ENCODE measurements at places on chromosomes 12 and 14. TPM values are rescaled to one million over a fixed set of nuclear protein-coding genes. Genes with fewer than 3 reads are reported as not detected.

Gene APOF
- total RNA-seq = not detected

Gene ACSS3
- 1.9 TPM for total RNA-seq

Gene DDN
- total RNA-seq = 0.10 TPM

Gene USP5
- 103 TPM for total RNA-seq

GRCh38 chr14:36316131-36316530 is 4.3 kb downstream of the MBIP start:
- no peak for DNase-seq

GRCh38 chr12:95608252-95609033 is 57.2 kb upstream of the USP44 start:
- no peak for DNase-seq

GRCh38 chr12:13258717-13259119 is 62.2 kb downstream of the EMP1 start:
- DNase-seq = no peak

DNA sequence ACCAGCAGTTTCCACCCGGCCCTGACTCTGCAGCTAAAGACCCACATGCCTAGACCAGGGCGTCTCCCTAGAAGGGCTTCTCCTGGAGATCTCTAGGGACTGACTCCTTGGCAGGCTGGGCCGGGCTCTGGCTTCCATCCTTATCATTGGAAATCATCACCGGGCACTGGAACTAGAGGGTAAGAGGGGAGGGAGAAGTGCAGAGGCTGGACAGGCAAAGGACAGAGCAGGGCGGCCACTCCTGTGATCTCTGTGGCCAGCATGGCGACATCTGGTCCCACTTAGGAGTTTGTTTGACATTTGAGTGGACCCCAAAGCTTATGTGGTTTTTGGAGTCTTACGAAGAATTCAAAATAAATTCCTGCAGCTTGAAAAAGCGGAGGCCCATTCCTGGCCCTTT is 7.1 kb downstream of the LTBP2 start:
- no peak for DNase-seq

GRCh38 chr14:64953310-64953654 is 10.7 kb upstream of the GPX2 start:
- DNase-seq = no peak

- DNase-seq = no peak
Measured at GRCh38 chr14:81133400-81133799, 87.4 kb downstream of the GTF2A1 start.

DNA sequence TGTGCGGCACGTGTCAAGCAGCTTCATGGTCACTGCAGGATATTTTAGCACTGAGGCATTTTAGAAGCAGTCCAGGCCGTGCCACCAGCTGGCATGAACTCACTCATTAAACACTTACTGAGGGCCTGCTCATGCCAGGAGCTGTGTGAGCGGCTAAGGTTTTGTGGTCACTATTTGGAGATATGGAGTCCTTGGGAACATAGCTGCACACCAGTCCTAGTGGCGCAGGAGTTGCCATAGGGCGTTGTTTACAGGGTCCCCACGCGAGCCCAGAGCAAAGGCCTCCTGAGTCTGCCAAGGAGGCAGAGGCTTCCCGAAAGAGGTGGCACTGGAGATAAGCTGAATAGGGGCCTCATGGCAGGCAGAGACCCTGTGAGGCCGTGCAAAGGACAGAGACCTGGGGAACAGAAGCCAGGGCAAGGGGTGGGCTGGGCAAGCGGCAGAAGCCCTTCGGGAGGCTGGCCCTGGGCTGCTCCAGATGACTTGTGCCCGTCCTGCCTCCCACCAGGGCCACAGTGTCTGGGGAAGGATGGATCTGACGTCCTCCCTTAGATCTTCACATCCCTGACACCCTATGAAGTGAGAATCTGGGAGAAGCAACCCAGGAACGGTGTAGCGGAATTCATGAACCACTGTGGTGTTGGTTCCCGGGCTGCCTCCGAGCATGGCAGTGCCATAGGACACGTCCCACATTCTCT is 38.9 kb downstream of the SFSWAP start:
- no peak for DNase-seq

DNA sequence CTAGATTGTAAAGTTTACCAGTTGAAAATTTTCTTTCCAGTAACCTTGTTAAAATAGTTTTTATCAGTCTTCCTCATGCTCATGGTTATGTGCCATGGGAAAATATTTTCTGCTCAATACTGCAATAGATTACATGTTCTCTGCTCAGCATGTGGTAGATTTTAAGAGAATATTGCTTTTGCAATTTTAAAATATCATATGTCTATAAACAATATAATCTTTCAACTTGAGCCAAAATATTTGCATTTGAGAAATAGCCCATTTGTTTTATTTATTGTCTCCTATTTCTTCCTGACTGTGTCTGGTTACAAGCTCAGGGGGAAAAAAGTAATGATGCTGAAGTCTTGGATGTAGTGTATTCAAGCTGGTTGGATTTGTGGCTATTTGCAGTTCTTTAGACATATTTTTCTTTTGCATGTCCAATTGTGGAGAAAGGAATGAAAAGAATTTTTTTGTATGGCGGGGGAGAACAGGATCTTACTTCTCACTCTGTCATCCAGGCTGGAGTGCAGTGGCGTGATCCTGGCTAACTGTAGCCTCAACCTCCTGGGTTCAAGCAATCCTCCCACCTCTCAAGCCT is 342.6 kb upstream of the NAV3 start:
- DNase-seq = no peak

DNA sequence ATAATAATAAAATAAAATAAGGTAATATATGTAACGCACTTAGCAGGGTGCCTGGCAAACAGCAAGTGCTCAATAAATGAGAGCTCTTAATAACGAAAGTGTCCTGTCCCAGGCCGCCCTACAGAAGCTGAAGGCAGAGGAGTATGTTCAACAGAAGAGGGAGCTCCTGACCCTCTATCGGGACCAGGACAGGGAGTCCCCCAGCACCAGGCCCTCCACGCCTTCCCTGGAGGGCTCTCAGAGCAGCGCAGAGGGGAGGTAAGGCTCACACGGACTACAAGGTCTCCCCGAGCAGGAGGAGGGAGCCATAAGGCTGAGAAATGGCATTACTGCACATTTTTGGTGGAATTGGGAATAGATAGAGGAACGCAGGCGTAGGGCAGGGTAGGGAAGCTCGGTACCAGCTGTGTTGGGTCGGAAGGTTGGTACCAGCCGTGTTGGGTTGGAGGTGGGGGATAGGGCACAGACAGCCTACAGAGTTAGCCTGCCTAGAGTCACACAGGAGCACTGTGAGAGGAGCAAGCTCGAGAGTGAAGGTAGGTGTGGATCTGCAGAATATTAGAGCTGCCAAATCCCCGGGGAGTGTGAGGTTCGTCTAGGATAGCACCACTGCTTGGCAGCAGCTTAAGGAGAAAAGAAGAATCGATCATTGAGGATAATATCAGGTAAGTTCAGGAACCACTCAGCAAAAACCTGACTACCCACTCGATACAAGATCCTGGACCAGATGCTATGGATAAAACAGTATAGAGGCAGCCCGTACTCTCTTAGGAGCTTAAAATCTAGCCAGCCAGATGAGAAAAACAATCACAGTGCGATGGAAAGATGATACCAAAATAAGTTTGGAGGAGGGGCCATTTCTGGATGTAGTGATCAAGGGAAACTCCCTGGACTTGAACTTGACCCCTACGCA is 15.3 kb downstream of the TNFRSF1A start:
- no peak for DNase-seq

- DNase-seq = no peak
Measured at GRCh38 chr14:59454139-59454538, 11.0 kb downstream of the GPR135 start.

DNA sequence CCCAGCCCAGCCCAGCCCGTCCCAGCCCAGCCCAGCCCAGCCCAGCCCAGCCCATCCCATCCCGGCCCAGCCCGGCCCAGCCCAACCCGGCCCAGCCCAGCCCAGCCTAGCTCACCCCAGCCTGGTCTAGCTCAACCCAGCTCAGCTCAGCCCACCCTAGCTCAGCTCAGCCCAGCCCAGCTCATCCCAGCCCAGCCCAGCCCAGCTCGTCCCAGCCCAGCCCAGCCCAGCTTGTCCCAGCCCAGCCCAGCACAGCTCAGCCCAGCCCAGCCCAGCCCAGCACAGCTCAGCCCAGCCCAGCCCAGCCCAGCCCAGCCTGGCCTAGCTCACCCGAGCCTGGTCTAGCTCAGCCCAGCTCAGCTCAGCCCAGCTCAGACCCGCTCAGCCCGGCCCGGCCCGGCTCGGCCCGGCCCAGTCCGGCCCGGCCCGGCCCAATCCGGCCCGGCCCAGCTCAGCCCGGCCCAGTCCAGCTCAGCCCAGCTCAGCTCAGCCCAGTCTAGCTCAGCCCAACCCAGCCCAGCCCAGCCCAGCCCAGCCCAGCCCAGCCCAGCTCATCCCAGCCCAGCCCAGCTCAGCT is 184.7 kb downstream of the TMEM121 start:
- DNase-seq = no peak

DNA sequence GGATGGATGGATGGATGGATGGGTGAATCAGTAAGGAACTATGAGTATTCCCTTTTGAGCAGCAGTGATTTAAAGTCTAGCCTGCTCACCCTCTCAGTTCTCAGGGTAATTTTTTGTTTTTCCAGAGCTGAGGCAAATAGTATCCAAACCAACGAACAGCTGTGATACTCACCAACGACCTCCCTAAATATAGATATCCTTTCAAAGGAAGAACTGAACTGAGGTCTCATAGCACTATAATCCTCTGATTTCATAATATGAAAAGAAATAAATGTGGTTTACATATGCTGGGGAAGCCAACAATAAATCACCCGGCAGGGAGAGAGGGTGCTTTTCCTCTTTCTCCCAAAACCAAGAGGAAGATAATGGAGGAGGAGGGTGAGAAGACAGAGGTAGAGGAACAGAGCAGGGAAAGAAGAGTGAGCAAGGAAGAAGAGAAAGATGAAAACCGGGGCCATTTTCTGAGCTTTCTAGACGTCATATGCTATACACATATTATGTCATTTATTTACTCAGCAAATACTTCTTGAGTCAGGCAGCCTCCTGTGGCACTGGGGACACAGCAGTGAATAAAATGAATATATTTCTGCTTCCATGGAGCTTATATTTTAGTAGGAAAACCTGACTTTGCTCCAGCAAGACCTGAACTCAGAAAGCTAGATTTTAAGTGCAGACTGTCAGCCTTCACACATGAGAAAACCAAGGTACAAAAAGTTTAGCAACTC is 710.7 kb upstream of the TBX3 start:
- no peak for DNase-seq

DNA sequence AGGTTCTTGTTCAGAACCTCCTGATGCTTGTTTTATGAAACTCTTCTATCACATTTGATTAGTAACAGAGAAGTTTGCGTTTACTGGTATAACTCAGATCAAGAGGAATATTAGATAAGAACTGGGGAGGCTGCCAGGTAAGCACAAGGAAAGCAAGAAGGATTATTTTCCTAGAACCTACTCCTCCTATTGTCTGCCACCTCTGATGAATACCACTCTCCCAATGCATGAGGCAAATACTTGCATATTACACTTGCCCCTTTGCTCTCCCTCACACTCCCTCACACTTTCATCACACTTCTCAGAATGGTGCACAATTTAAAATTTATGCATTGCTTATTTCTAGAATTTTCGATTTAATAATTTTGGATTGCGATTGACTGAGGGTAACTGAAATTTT is 43.6 kb downstream of the LIN7A start:
- no peak for DNase-seq

- no peak for DNase-seq
Measured at GRCh38 chr12:124097701-124098100, 124.7 kb downstream of the ZNF664 start.

- no peak for DNase-seq
Measured at GRCh38 chr12:10364815-10365622, 24.8 kb downstream of the KLRK1 start.

DNA sequence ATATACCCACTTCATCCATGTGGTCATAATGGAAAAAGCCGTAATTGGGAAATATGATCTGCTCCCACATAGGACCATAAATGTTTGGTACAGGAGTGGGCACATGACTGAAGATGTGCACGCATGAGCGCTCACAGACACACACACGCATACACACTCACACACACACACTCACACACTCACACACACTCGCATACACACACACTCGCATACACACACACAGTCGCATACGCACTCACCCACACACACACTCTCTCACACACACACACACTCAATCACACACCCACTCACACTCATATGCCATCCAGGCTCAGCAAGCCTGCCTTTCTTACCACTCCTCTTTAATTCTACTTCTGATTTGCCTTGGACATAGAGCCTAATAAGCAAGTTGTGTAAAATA is 45.6 kb upstream of the EGLN3 start:
- DNase-seq = no peak

DNA sequence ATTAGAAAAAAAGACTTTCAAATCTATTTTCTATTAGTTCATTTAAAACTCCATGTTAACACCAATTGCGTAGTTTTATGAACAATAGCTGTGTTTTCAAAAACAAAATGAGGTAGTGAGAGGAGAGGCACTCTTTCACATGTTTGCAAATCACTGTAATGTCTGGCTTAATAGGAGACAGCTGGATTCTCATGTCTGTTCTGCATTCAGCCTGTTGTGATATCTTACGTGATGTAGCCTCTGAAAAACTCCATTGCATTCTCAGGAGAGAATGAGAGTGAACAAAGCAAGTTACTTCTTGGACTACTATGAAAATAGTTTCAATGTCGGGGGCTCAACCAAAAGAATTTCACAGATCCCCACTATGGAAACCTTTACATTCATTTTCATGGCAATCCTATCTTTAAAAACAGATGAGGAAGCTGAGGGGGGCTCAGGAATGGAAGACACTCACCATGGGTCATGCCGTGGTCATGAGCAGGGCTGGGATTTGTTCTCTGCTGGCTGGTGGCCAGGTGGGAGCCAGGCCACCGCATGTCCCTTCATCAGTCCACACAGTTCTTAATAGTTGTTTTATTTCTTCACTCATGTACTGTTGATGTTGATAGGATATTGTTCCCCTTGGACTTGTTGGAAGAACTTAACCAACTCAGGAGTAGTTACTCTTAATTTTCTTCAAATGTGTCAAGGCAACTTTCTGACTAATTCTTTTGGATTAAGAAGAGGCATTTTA is 346.2 kb upstream of the FAR2 start:
- DNase-seq = no peak

DNA sequence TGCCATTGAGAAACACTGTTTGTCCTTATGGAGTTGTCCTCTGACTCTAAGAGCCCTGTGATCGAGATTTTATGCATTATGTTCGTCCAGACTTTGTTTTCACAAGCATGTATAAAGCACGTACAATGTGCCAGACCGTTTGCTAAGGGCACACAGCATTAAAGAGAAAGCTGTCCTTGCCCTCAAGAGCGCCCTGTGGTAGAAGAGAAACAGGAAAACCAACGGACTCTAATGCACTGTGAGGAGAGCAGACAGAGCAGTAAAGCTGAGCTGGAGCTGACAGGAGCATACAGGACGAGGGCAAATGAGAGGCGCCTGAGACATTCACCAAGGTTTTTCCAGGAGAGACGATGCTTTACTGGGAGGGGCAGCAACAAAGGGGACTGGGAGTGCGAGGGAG is 66.2 kb upstream of the OVCH1 start:
- no peak for DNase-seq

Measured in chondrocyte (in vitro differentiated cells).